ENCODE measurements at places on chromosomes 1 and 21. TPM values are rescaled to one million over a fixed set of nuclear protein-coding genes. Genes with fewer than 3 reads are reported as not detected.

ZBTB18 gene
- total RNA-seq: 21.7 TPM

GRCh38 chr1:91533361-91534024 is 32.8 kb downstream of the CDC7 start:
- DNase-seq: no peak

DNA sequence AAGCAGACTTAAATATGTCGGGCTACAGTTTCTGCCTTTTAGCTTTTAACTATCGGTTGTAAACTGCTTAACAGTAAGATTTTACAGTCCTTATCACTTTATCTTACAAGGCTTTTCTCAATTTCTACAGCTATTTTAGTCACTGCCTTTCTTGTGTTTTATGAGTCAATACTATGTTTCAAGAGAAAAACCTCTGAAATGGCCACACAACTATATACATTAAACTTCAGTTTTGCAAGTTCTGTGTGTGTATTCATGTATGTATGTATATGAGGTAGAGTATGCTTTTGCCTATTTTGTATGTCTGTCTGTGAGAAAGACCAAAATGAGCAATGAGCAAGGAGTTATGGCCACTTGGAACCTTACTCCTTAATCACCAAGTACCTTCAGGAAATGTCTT is 169.8 kb downstream of the SYT2 start:
- no peak for DNase-seq

GRCh38 chr1:175075572-175076568 is 8.2 kb downstream of the TNN start:
- no peak for DNase-seq

DNA sequence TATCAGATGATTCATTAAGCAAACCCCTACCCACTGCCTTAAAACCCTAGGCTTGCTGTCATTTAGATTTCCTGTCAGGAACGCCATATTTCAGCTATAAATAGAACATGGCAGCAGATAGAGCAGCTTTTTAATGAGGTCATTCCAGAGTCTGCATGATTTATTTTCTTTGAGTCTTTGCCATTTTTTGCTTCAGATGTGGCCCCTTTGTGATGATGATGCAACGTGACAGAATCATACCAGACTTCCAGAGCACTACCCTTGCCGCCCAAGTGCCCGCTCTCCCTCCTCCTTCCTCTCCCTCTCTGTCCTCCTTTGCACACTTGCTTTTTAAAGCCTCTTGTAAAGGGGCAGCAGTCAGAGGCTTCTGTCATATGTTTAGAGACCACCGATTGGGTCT is 55.5 kb upstream of the TRIM67 start:
- no peak for DNase-seq

TMPRSS3 gene
- total RNA-seq: 4.1 TPM

DNA sequence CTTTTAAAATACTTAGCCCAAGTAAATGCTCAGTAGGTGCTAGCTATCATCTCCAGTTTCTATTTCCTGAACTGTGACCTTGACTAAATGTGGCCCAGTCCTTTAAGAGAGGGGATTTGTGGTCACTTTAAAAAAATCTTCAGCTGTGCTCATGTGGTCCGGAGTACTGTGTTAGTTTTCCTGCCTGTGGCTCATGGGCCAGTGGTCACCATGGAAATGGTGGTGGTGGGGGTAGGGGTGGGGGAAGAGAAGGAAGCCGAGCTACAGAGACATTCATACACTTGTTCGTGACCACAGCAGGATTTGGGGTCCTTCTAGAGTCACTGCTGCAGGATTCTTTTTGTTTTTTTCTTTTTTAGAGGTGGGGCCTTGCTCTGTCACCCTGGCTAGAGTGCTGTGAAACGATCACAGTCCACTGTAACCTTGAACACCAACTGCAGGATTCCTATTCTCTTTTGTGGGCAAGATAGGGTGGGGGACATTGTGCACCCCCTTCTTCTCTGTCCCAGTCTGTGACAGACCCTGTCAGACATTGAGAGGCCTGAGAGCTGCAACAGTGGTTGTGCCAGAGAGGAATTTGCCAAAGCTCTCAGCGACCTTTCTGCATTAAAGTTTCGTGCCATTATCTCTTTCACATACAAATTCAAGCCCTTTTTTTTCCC is 25.8 kb downstream of the KIF26B start:
- no peak for DNase-seq

Data from upper lobe of right lung (tissue), 1 donor.